ENCODE measurements at places on chromosomes 1 and 21.

DNA sequence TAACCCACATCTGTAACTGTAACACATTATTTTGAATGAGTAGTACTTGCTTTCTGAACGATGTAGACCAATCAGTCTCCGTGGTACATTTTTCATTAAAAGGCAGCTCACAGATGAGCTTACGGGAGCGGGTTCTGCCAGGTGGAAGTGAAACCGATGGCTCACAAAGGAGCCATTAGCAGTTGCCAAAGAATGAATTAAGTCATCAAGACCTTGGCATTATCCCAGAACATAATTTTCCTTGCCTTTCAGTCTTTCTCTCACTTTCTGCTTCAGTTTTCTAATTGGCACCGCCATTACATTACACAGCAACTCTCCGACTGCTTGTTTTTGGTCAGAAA is 33.5 kb upstream of the UTS2 start:
- no peak overlapping the region for H3K27ac ChIP-seq
- peaks cover 1% of the 10 kb centered on the region for H3K4me1 ChIP-seq
- no peak overlapping the region for H3K4me3 ChIP-seq
- peaks cover 32% of the 10 kb centered on the region for H3K27me3 ChIP-seq

GRCh38 chr21:41835711-41836154 is 43.4 kb downstream of the PRDM15 start:
- no peaks in the 10 kb centered on the region for H3K27me3 ChIP-seq
- H3K27ac ChIP-seq: no peak overlapping the region
- H3K4me1 ChIP-seq: no peaks in the 10 kb centered on the region

DNA sequence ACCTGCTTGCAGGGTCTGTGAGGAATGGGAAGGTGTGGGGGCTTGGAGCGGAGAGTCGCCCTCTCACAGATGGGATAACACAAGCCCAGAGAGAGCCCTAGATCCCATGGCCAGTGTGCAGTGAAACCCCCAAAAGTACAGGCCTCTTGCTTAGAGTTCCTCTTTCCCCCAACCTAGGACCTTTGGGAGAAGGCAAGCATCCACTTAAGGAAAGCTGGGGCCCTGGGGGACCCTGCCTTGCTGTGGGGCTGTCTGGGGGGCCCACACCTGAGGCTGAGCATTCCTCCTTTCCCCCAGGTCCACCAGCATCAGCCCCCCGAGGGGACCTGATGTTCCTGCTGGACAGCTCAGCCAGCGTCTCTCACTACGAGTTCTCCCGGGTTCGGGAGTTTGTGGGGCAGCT is 1.1 kb downstream of the VWA1 start:
- no peak overlapping the region for H3K27ac ChIP-seq
- H3K4me3 ChIP-seq: no peak overlapping the region
- H3K4me1 ChIP-seq: peaks cover 6% of the 10 kb centered on the region
- no peaks in the 10 kb centered on the region for H3K36me3 ChIP-seq

DNA sequence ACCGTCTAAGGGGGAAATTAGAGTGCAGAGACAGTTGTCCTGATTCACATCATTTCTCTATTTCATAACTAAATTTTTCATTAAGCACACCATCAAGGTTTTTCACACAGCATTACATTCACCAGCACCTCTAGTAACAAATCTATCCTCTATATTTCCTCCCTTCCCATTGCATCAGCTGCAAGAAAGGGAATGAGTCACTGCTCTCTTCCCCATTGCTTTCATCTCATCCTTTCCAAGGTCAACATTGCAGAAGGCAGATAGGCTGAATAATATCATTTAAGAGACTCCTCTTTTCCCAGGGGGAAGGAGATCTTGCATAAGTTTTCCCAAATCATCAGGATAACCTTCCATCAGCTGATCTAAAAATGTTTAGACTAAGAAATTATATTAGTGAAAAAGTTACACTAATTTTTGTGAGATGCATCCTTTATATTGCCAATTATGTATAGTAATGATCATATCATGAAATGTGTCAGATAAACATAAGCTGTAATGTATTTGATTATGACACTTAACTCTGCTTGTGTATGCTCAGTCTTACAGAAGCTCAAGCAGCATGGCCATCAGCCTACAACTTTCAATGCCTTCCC is 4.3 kb downstream of the INTS7 start:
- peaks cover 48% of the 10 kb centered on the region for H3K36me3 ChIP-seq
- no peak overlapping the region for H3K4me3 ChIP-seq
- peaks cover 4% of the 10 kb centered on the region for H3K27me3 ChIP-seq
- DNase-seq: no peak
- H3K4me1 ChIP-seq: peaks cover 38% of the 10 kb centered on the region

GRCh38 chr1:161730050-161730564 is 8.8 kb downstream of the FCRLB start:
- peaks cover 51% of the 10 kb centered on the region for H3K4me1 ChIP-seq
- no peaks in the 10 kb centered on the region for H3K36me3 ChIP-seq
- DNase-seq: peak; percentile 33
- peak overlapping the region; percentile 89 for H3K27ac ChIP-seq
- H3K27me3 ChIP-seq: peaks cover 9% of the 10 kb centered on the region

GRCh38 chr1:159981351-159982055 is 27.5 kb upstream of the SLAMF9 start:
- H3K27me3 ChIP-seq: peaks cover 8% of the 10 kb centered on the region
- H3K4me3 ChIP-seq: no peak overlapping the region
- no peak for DNase-seq
- H3K27ac ChIP-seq: no peak overlapping the region
- H3K4me1 ChIP-seq: no peaks in the 10 kb centered on the region

GRCh38 chr1:216805233-216805632 is 82.0 kb upstream of the ESRRG start:
- H3K36me3 ChIP-seq: no peaks in the 10 kb centered on the region
- no peak overlapping the region for H3K27ac ChIP-seq
- no peak overlapping the region for H3K4me3 ChIP-seq

- peaks cover 9% of the 10 kb centered on the region for H3K27me3 ChIP-seq
- no peak overlapping the region for H3K27ac ChIP-seq
- no peak overlapping the region for H3K4me3 ChIP-seq
- peaks cover 4% of the 10 kb centered on the region for H3K4me1 ChIP-seq
Observed at GRCh38 chr1:76068953-76069561, 5.5 kb upstream of the ST6GALNAC3 start.

GRCh38 chr1:211259638-211260126 is 516 bp downstream of the RCOR3 start:
- peak overlapping the region; percentile 91 for H3K4me3 ChIP-seq
- H3K36me3 ChIP-seq: peaks cover 15% of the 10 kb centered on the region

GRCh38 chr1:54052431-54052933 is 522 bp downstream of the TMEM59 start:
- no peak overlapping the region for H3K27ac ChIP-seq
- no peaks in the 10 kb centered on the region for H3K27me3 ChIP-seq

- H3K27ac ChIP-seq: peak overlapping the region; percentile 94
- DNase-seq: no peak
- peaks cover 59% of the 10 kb centered on the region for H3K4me1 ChIP-seq
- no peaks in the 10 kb centered on the region for H3K27me3 ChIP-seq
- H3K4me3 ChIP-seq: peak overlapping the region; percentile 54
Observed at GRCh38 chr1:151159373-151159772, 2.9 kb downstream of the TNFAIP8L2 start.

DNA sequence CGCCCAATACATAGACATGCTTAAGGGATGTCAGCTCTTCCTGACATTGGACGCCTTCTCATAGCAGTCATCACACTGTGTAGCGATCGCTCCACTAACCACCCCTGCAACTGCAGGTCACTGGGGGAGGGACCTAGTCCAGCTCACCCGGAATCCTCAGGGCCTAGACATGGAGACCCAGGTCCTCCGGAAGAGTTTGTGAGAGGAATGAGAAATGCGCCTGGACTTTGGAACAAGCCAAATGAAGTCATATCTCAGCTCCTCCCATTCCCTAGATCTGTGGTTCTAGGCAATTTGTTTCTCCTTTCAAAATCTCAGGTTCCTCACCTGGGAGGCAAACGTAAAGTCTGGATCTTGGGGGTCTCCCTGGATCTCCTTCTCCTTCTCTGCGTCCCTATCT is 253.3 kb downstream of the KAZN start:
- no peaks in the 10 kb centered on the region for H3K4me1 ChIP-seq
- no peak overlapping the region for H3K4me3 ChIP-seq
- H3K36me3 ChIP-seq: no peaks in the 10 kb centered on the region
- H3K27ac ChIP-seq: no peak overlapping the region

DNA sequence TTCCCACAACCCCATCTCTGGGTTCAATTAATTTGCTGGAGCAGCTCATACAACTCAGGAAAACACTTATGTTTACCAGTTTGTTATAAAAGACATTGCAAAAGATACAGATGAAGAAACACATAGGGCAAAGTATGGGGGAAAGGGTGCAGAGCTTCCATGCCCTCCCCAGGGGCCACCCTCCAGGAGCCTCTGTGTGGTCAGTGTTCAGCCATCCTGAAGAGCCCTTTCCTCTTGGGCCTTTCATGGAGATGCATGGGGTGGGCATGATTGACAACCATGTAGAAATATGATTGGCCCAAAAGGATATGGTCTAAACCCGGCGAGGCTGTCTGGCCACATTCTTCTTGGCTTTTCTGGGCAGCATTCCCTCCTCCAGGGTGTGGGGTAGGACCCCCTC is 56.8 kb upstream of the PDE9A start:
- H3K4me3 ChIP-seq: no peak overlapping the region
- no peaks in the 10 kb centered on the region for H3K27me3 ChIP-seq
- H3K4me1 ChIP-seq: peaks cover under 1% of the 10 kb centered on the region

GRCh38 chr21:45010096-45010495 is 64.3 kb upstream of the ADARB1 start:
- H3K4me3 ChIP-seq: no peak overlapping the region
- H3K4me1 ChIP-seq: peaks cover 6% of the 10 kb centered on the region
- H3K27me3 ChIP-seq: peaks cover 20% of the 10 kb centered on the region
- H3K27ac ChIP-seq: no peak overlapping the region
- DNase-seq: no peak
- H3K36me3 ChIP-seq: no peaks in the 10 kb centered on the region

GRCh38 chr1:3033040-3033789 is 11.9 kb downstream of the ACTRT2 start:
- no peaks in the 10 kb centered on the region for H3K36me3 ChIP-seq
- no peak overlapping the region for H3K4me3 ChIP-seq
- DNase-seq: peak; percentile 46
- H3K27me3 ChIP-seq: no peaks in the 10 kb centered on the region

GRCh38 chr1:106875622-106876021 is 180.9 kb upstream of the PRMT6 start:
- H3K36me3 ChIP-seq: peaks cover 1% of the 10 kb centered on the region
- H3K27me3 ChIP-seq: no peaks in the 10 kb centered on the region
- H3K4me1 ChIP-seq: no peaks in the 10 kb centered on the region
- no peak overlapping the region for H3K27ac ChIP-seq

DNA sequence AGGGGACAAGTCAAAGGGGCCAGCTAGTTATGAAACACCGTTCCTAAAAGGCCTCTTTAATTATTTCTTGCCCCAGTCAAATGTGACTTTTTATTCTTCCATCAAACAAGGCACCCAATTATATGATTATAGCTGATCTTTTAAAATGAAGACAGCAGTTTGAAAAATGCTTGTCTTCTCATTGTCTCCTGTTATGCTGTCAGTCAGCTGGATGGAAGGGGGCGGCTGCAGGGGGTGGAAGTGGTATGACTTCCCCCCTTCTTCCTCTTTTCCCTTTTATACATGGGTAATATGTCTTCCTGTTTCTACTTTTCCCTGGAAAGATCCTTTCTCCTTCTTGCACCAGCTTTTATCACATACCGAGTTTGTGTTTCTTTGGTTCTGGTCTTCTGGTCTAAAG is 25.8 kb upstream of the KCNA10 start:
- H3K27me3 ChIP-seq: no peaks in the 10 kb centered on the region
- DNase-seq: no peak
- H3K27ac ChIP-seq: no peak overlapping the region
- H3K4me3 ChIP-seq: no peak overlapping the region

DNA sequence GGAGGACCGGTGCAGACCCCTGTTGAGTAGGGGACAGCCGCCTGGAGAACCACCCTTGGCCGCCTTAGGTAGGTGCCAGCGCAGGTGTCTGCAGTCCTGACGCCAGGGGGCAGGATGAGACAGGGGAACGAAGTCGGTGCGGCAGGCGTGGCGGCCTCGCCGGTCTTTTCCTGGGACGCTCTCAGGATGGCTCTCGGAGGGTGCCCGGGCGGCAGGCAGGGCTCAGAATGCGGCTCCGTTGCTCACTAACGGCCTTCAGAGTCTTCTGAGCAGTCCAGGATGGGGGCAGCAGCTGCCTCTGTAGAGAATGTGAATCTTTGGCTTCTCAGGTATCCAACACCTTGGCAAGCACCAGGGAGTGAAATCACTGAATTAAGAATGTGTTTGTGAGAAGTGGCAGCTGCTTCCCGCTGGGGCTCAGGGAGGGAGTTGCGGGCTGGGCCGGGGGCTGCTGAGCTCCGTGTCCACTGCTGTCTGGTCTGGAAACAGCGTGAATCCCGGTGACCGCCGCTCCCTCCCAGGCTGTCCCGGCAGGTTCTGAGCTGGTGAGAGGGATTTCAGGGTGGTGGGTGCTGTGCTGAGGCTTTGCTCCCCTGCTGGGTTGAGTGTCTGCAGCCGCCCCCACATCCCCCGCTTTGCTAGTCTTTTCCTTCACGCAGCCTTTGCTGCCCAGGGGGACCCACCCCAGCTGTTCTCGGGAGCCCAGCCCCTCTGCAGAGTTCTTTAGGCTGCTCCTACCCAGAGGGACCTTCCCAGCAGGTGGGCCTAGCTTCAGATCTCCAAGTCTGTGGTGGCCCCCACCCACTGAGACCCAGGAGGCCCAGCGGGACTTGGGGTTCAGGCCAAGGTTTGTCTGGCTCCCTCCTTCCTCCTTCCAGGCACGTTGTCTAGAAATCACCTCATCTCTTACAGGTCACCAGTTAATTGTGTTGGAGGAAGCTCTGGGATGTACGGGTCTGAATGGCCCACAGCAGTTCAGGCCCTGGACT is 11.1 kb upstream of the C1orf174 start:
- no peak overlapping the region for H3K27ac ChIP-seq
- H3K4me1 ChIP-seq: peaks cover 3% of the 10 kb centered on the region
- peak; percentile 76 for DNase-seq

GRCh38 chr1:207825719-207826556 is 74.1 kb downstream of the CD46 start:
- peak overlapping the region; percentile 91 for H3K27ac ChIP-seq
- DNase-seq: peak; percentile 88
- H3K4me3 ChIP-seq: peak overlapping the region; percentile 77
- H3K36me3 ChIP-seq: peaks cover 23% of the 10 kb centered on the region

GRCh38 chr1:102726417-102726816 is 381.9 kb downstream of the COL11A1 start:
- H3K27ac ChIP-seq: no peak overlapping the region
- no peaks in the 10 kb centered on the region for H3K4me1 ChIP-seq
- DNase-seq: no peak
- H3K36me3 ChIP-seq: no peaks in the 10 kb centered on the region
- no peaks in the 10 kb centered on the region for H3K27me3 ChIP-seq

DNA sequence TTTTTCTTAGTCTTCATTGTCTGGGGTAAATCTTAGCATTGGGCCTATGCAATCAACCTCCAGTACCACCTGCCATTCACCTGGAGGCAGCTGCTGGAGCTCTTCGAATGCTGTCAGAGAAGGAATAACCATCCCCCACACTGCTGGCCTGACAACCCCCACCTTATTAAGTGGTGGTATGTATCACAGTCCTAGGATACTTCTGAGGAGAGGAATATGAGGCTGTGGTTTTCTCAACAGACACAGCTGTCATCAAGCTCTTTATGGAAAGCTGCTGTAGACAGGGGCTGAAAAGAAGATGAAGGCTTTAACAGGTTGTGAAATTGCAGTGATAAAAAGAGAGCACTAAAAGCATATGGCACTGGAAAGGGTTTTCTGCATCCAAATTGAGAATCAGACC is 61.7 kb downstream of the TSEN15 start:
- no peaks in the 10 kb centered on the region for H3K27me3 ChIP-seq
- no peaks in the 10 kb centered on the region for H3K36me3 ChIP-seq
- H3K4me1 ChIP-seq: peaks cover 2% of the 10 kb centered on the region
- H3K27ac ChIP-seq: no peak overlapping the region
- H3K4me3 ChIP-seq: no peak overlapping the region
- no peak for DNase-seq

- H3K4me1 ChIP-seq: no peaks in the 10 kb centered on the region
- DNase-seq: no peak
- H3K27me3 ChIP-seq: peaks cover 33% of the 10 kb centered on the region
- H3K27ac ChIP-seq: no peak overlapping the region
- H3K4me3 ChIP-seq: no peak overlapping the region
- no peaks in the 10 kb centered on the region for H3K36me3 ChIP-seq
Observed at GRCh38 chr21:38129711-38130110, 127.1 kb upstream of the KCNJ15 start.

Data from activated naive CD8-positive, alpha-beta T cell treated with anti-CD3 and anti-CD28 coated beads for 36 hours (primary cell).